ENCODE measurements at places on chromosomes 13 and 19.

- DNase-seq: peak; percentile 84
Measured at GRCh38 chr19:4390567-4391305, 9.6 kb downstream of the SH3GL1 start.

GRCh38 chr19:15264061-15264932 lies 32.0 kb upstream of the EPHX3 start:
- peak; percentile 16 for DNase-seq

DNA sequence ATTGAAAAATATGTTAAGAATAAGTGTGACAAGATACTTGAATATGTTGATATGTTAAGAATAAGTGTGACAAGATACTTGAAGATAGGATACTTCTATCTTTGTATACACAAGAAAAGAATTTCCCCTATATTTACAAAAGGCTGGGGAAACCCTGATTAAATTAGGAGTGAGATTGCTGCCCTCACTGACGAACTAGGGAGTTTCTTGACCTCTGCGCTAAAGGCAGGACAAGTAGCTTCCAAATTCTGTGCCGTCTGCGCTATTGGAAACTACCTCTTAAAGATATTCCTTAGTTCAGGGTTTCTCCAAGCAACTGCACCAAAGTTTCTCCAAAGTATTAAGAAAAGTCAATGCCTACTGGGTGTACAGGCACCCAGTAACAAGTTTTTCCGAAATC lies 730 bp downstream of the ZNF260 start:
- DNase-seq: no peak

DNA sequence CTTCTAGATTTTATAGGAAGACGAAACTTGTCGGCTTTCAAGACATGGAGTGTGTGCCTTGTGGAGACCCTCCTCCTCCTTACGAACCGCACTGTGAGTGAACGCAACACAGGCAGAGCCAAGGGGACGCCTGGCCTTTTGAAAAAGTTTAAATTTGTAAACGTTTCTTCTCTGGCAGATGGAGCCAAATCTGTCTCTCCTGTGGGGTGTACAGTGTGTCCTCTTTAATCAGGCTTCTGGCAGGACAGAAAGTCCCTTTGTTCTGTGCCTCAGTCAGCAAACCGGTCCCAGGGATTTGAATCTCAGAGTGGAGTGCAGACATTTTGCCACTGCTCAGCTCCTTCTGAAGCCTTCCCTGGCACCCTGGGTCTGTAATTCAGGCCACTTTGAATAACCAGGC lies 56.5 kb downstream of the TNFRSF19 start:
- no peak for DNase-seq

- DNase-seq: peak; percentile 61
Measured at GRCh38 chr19:19461671-19462622, 53.4 kb downstream of the TSSK6 start.

- no peak for DNase-seq
Measured at GRCh38 chr13:113465300-113465699, 12.0 kb upstream of the ADPRHL1 start.

DNA sequence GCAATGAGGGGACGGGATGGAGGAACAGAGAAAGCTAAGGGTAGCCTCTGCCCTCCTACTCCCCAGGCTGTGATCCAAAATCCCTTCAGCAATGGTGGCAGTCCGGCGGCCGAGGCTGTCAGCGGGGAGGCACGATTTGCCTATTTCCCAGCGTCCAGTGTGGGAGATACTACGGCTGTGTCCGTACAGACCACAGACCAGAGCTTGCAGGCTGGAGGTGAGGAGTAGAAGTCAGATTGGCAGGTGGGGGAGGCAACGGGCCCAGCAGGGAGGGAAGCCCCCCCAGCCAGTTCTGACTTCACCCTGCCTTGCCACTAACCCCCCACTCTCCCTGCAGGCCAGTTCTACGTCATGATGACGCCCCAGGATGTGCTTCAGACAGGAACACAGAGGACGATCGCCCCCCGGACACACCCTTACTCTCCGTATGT lies 1.6 kb downstream of the USF2 start:
- no peak for DNase-seq

DNA sequence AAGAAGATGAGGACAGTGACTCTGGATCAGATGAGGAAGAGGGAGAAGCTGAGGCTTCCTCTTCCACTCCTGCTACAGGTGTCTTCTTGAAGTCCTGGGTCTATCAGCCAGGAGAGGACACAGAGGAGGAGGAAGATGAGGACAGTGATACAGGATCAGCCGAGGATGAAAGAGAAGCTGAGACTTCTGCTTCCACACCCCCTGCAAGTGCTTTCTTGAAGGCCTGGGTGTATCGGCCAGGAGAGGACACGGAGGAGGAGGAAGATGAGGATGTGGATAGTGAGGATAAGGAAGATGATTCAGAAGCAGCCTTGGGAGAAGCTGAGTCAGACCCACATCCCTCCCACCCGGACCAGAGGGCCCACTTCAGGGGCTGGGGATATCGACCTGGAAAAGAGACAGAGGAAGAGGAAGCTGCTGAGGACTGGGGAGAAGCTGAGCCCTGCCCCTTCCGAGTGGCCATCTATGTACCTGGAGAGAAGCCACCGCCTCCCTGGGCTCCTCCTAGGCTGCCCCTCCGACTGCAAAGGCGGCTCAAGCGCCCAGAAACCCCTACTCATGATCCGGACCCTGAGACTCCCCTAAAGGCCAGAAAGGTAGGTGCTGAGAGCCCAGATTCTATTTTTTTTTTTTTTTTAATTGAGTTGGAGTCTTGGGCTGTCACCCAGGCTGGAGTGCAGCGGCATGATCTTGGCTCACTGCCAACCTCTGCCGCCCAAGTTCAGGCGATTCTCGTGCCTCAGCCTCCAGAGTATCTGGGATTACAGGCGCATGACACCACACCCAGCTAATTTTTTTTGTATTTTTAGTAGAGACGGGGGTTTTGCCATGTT lies 2.3 kb downstream of the PPP1R15A start:
- no peak for DNase-seq

- DNase-seq: peak; percentile 99
Measured at GRCh38 chr13:50081679-50082425, 66.6 kb downstream of the KCNRG start.

- no peak for DNase-seq
Measured at GRCh38 chr13:104014803-104015645, 948.8 kb upstream of the SLC10A2 start.

GRCh38 chr19:55173714-55174409 lies 6.2 kb downstream of the SYT5 start:
- peak; percentile 55 for DNase-seq

GRCh38 chr19:35321291-35321690 lies 7.7 kb upstream of the CD22 start:
- DNase-seq: no peak

- DNase-seq: no peak
Measured at GRCh38 chr19:15328312-15328711, 4.0 kb downstream of the BRD4 start.

DNA sequence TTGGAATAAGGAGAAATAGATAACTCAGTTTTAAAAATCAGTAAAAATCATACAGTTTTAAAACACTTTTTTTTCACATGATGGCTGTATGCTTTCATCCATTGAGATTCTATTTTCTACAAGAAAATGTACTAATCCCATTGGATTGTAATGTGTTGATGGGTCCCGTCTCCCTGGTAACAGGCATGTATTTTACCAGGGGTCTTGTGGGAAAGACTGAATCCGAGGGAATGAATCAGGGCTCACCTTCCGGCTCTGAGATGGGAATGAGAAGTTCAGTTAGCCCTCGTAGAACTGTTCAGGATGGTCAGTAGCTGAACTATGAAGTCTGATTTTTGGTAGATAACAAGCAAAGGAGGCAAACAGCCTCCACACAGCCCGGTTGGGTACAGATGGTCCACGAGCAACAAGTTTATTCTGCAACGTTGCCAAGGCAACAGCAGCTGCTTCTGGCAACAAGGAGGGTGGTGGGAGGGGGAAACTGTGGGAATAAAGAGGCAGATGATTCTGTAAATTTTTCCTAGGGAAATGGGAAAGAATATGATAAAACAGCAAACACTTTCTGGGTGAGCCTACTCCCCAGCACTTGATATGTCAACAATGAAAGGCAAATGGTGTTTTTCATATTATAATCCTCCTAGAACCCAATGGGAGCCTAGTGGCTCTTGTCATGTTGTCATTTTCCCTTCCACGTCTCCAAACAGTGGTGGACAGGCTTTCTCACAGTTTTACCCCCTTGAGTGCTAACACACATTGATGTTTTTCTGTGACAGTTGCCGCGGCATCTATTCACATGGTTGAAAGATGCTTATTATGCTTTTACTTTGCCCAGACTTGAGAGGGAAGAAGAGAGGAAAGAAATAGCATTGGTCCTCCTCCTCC lies 12.4 kb upstream of the SIAH3 start:
- peak; percentile 54 for DNase-seq

DNA sequence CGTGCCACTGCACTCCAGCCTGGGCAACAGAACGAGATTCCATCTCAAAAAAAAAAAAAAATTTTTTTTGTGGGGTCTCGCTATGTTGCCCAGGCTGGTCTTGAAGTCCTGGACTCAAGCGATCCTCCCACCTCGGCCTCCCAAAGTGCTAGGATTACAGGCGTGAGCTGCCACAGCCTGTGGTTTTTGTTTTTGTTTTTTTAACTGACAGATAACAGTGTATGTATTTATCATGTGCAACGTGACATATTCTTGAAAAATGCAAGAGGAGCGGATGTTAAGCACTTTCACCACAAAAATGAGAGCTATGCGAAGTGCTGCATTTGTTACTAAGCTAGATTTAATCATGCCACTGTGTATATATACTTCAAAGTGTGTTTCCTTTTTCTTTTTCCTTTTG lies 49.0 kb downstream of the ARHGEF18 start:
- DNase-seq: no peak

- DNase-seq: no peak
Measured at GRCh38 chr19:45934551-45935230, 20.1 kb upstream of the NANOS2 start.

- no peak for DNase-seq
Measured at GRCh38 chr13:32707471-32707870, 121.2 kb downstream of the PDS5B start.

GRCh38 chr19:12994701-12995595 lies at the start of gene NFIX:
Gene NFIX (plus strand): TSS chr19:12995475. CDS start chr19:12995838, 363 bp downstream.
- DNase-seq: no peak

- DNase-seq: no peak
Measured at GRCh38 chr13:103133556-103133955, 67.3 kb upstream of the SLC10A2 start.

DNA sequence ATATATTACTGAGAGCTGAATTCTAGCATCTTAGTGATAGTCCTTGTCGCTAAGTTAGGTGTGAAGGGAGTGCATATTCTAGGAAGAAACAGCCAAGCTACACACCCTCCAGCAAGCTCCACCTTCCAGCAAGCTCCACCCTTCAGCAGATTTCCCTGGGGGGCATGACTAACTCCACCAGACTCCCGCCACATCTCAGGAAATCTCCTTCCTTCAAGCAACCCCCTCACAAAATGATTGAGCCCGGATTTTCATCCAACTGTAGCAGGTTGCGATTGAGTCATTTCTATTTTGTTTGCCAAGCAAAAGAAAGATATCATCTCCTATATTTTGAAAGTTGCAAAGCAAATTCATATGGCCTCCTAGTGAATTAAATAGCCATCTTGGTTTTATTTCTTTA lies 162.1 kb upstream of the TMTC4 start:
- peak; percentile 8 for DNase-seq

- DNase-seq: no peak
Measured at GRCh38 chr19:5287066-5287465, 53.5 kb downstream of the PTPRS start.

DNA sequence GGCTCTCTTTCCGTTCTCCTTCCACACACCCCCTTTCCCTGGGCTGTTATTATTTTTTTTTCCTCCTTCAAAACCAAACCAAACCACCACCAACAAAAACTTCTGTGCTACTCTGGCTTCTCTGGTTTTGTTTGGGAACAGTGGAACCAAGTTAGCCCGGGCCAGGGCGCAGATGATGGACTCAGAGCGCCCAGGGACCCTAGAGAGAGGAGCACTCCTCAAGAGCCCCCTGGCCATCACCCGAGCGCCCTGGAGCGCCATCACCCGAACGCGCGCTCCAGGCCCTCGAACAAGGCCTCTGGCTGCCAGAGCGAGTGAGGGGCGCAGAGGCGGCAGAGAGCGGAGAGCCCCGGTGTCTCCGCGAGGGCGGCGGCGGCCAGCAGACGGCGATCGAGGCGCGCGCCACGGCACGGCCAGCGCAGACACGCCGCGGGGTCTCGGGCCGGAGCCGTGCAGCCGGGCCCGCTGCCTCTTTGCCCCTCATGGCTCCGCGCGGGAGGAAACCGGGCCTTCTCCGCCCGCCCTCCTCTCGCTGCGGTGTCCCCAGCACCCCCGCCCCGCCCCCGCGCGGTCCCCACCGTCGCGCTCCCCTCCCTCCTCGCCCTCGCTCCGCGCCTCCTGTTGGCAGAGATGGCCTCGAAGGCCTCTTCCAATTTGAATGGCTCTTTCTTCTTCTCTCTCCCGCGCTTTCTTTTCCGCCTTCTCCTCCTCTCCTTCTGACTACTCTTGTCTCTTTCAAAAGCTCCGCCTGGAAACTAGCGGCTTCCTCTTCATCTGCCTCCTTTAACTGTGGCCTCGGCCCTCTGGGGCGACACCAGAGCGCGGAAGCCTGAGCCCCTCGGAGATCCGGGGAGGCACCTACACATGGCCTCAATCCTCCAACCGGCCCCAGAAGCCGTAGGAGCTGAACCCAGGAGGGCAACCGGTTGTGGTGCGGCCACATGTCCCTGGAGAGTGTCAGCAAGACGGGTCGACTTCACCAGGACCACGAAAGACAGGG lies 4.1 kb upstream of the SOX1 start:
- DNase-seq: no peak

DNA sequence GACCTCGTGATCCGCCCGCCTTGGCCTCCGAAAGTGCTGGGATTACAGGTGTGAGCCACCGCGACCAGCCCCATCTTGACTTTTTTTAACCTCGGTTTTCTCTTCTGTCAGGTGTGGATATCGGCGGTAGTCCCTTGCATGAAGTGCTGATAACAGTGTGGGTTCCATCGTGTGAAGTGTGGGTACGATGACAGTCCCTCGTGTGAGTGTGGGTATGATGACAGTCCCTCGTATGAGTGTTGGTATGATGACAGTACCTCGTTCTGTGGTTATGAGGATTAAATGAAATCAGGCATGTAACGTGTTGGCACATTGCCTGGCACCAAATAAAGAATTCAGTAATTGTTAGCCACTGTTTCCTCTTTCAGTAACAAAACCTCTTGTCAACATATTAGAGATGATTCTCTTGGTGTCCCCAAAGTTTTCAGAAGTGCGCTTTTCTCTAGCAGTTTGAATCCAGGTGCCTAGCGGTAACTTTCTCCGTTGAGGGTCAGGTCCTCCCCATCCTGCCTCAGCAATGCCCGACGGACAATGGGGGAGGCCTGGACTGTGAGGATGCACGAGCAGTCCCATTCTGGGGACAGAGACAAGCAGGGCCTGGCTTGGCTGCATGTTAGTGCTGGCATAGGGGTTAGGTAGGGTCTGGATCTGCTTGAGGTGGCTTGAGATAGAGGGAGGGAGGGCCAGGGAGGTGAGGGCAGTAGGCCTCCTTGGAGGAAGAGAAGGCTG lies 15.3 kb downstream of the GATAD2A start:
- peak; percentile 12 for DNase-seq
